Posterior vena cava (tissue), 2 donors: ENCODE measurements at places on chromosomes 12 and 14. TPM values are rescaled to one million over a fixed set of nuclear protein-coding genes. Genes with fewer than 3 reads are reported as not detected.

DNA sequence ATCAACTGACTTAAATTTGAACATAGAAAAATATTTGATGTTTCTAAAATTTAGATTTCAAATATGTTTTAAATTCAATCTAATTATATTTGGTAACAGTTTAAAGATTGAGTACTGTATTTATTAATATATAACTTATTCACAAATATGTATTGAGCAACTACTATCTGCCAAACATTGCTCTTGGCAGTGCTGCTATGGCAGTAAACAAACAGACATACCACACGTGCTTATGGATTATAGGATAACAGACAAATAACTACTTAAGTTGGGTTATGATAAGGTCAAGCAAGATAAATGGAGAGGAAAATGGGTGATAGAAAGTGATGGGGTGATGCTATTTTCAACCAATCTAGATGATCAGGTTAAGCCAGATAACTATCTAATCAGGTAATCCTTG is 538.1 kb downstream of the C12orf50 start:
- no peak for DNase-seq

DNA sequence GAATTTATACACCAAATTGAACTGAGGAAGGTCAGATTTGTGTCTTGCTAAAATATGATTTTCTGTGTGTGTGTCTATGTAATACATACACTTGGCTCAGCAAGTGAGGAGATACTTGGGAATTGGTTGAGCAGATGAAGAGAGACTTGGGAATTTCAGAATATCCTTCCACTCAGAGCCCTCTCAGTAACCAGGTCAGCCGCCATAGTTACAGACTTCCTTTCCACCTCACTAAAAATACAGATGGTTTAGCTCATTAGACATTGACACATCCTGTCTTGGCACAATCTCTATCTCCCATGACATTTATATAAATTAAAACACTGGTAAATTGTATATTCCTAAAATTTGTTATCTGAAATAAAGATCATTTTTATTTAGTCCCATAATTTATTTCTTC is 15.9 kb downstream of the PIK3C2G start:
- DNase-seq, result no peak

GRCh38 chr12:902581-902980 is 46.9 kb downstream of the RAD52 start:
- DNase-seq, result no peak

DNA sequence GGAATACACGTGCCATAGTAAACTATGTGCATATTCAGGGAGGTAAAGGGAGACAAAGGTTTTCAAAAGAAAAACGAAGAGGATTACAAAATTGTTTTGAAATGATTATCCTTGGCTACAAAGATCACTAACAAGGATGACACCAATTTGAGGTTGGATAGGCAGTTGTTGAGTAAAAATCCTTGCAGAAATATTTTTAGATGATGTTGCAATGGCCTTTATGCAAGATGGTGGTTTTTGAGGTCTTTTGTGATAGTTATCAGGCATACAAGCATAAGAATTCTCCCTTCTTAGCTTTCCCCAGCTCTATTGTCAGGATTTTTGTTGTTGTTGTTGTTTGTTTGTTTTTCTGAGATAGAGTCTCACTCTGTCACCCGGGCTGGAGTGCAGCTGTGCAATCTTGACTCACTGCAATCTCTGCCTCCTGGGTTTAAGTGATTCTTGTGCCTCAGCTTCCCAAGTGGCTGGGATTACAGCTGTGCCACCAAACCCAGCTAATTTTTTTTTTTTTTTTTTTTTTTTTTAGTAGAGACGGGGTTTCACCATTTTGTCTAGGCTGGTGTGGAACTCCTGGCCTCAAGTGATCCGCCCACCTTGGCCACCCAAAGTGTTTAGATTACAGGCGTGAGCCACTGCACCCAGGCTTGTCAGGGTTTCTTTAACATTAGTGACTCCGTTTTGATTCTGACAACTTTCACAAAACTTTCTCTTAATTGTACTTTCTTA is 7.8 kb downstream of the RNASE1 start:
- DNase-seq, result no peak

GRCh38 chr12:116818948-116819832 is 62.1 kb downstream of the HRK start:
- peak; percentile 97 for DNase-seq

CIPC gene
- total RNA-seq, result 32.4 TPM

MYH6 gene
- not detected for total RNA-seq

WNT5B gene
- 10.1 TPM for total RNA-seq

DLK1 gene
- total RNA-seq, result not detected

GRCh38 chr14:68293404-68293803 is 473.8 kb downstream of the RAD51B start:
- no peak for DNase-seq

TAS2R10 gene
- total RNA-seq, result 0.76 TPM

ARID4A gene
- total RNA-seq, result 27.1 TPM

TAS2R43 gene
- total RNA-seq, result 0.33 TPM

DNA sequence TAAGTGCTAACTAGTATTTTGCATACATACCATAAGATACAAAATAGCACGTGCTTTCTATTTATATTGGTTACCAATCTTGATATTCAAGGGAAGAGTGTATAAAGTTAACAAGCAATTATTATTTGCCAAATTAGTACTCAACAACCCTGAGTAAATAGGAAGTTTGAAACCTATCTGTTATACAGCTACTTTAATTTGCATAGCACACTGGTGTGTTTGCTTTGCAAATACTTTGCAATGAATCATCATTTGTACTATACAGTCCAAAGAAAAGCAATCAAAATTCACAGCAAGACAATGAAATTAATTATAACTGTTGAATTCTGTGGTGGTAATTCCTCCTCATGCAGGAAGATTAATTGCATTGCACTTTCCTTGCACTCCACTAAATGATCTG is 469.1 kb downstream of the PRKD1 start:
- DNase-seq, result no peak

- no peak for DNase-seq
Measured at GRCh38 chr12:3658327-3659163, 94.4 kb downstream of the CRACR2A start.

KRT82 gene
- not detected for total RNA-seq

- peak; percentile 63 for DNase-seq
Measured at GRCh38 chr14:105006831-105007592, 13.9 kb downstream of the CDCA4 start.

GRCh38 chr14:99604278-99604765 is 315 bp upstream of the CCDC85C start:
- peak; percentile 97 for DNase-seq

GRCh38 chr12:2963760-2964292 is 4.6 kb downstream of the TEAD4 start:
- no peak for DNase-seq

DNA sequence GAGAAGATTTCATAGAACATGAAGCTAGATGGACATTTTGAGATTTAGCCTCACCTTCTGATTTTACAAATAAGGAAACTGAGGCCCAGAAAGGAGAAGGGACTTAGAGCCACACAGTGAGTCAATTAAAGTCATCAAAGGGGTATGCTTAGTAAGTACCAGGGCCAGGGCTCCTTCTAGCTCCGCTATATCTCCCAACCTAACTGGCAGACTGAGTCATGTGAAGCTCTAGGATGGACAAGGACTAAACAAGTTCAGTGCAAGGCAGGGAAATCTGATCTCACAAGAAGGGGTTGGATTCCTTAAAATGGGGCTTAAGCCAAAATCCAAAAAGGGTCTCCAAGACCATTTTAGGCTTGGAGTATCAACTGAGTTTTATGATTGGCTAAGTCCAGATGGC is 215.8 kb downstream of the PHLDA1 start:
- DNase-seq, result no peak

PPM1A gene
- 64.2 TPM for total RNA-seq

DNA sequence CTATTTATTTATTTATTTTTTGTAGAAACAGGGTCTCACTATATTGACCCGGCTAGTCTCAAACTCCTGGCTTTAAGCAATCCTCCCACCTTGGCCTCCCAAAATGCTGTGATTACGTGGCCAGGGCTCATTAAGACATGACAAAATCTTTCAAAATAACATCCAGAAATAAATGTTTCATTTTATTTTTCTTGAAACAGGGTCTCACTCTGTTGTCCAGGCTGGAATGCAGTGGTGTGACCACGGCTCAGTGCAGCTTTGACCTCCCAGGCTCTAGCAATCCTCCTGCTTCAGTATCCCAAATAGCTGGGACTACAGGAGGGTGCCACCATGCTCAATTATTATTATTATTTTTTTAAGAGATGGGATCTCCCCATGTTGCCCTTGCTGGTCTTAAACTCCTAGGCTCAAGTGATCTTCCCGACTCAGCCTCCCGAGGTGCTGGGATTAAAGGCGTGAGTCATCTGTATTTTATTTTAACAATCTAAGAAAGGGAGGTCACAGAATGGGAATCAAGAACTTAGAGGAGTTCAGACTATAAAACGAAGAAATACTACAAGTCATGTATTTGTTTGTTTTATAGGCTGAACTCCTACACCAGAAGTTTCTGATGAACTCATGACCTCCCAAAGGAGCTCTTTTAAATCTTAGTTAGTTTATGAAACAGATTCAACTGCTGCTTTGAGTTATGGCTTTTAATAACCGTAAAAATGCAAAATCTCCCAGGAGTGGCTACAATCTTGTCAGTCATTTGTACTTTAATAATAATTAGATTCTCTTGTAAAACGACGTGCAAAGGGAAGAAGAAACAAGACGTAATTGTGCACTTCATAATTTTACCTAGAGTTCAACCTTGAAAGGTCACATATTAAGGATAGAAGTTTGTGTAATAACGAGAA is 2.1 kb upstream of the TMEM263 start:
- no peak for DNase-seq

GRCh38 chr14:72318648-72319047 is 386.4 kb downstream of the RGS6 start:
- DNase-seq, result no peak

GRCh38 chr14:74089251-74090020 is 4.7 kb downstream of the LIN52 start:
- DNase-seq, result no peak

- no peak for DNase-seq
Measured at GRCh38 chr12:3049611-3050249, 27.4 kb upstream of the TSPAN9 start.

GRCh38 chr12:18643681-18644080 is 94.1 kb downstream of the PLCZ1 start:
- DNase-seq, result no peak

DNA sequence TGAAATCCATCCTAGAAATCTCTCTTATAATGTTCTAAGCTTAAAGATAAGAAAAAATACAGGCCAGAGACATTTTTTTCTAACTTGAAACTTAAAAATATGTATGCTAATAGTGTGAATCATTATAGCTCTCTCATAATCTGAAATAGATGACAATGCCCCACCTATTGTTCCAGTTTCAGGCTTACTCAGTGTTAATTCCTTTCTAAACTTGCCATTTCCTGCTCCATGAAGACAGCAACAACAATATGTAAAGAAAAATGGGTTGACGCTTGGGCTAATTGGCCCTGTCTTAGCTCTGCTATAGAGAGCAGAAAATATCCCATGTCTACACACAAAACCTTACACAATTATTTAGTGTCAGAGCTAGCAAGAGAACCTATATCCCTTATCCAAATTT is 37.1 kb downstream of the LMO3 start:
- DNase-seq, result no peak

KCNA5 gene
- total RNA-seq, result 4.5 TPM
